ENCODE measurements at places on chromosomes 6 and 20.

- DNase-seq = no peak
Measured at GRCh38 chr20:36563374-36563773, 10.0 kb upstream of the TGIF2 start.

DNA sequence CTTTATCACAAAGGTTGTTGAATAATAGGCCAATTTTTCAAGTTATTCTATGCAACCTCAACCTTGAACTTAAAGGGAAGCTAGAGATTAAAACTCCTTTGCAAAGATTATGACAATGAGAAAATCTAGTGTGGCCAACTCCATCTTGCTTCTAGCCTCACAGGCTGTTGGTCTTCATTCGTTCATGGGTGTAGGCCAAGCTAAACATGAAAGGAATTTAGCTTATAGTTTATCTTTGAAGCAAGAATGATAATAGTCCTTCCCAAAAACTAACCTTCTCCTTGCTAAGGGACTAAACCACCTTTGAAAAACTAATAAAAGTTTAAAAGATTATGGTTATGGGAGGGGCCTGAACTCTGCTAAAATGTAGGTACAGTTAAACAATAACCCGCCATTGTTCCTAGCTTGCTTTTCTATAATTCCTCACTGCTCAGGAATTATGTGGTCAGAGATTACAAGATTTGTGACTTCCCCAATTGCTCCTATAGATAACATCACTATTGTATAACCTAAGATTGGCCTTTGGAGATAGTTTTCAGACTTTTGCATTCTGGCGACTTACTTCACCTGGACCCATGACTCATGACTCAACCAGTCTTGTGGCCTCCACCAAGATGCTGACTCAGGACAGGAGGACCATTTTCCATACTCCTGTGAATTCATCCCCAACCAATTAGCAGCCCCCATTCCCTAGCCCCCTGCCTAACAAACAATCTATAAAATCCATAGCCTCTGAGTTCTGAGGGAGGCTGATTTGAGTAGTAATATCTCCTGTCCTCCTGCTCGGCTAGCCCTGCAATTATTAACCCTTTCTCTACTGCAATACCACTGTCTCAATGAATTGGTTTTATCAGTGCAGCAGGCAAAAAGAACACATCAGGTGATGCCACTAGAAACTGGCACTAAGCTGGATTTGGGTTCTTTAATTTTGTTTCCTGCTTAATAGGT is 154.5 kb downstream of the CD83 start:
- no peak for DNase-seq

DNA sequence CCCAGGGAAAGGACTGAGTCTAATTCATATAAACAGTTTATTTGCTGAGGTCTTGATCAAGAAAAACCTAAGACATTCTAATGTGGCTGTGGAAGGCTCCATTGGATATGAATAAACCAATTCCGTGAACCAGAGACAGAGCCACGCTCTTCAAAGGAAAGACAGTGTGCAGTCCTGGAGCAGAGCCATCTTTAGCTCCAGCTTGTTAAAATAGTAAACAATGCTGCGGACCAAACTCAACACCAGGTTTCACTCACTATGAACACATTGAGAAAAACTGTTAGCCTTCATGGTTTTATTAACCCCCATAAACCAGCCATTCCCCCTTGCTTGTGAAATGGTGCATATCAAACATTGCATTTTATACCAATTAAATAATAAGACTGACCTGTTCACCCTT is 61.9 kb downstream of the COL9A1 start:
- DNase-seq = no peak

GRCh38 chr20:39067526-39068216 is 105.5 kb downstream of the DHX35 start:
- DNase-seq = no peak

GRCh38 chr6:163991321-163991720 is 576.8 kb downstream of the QKI start:
- no peak for DNase-seq

DNA sequence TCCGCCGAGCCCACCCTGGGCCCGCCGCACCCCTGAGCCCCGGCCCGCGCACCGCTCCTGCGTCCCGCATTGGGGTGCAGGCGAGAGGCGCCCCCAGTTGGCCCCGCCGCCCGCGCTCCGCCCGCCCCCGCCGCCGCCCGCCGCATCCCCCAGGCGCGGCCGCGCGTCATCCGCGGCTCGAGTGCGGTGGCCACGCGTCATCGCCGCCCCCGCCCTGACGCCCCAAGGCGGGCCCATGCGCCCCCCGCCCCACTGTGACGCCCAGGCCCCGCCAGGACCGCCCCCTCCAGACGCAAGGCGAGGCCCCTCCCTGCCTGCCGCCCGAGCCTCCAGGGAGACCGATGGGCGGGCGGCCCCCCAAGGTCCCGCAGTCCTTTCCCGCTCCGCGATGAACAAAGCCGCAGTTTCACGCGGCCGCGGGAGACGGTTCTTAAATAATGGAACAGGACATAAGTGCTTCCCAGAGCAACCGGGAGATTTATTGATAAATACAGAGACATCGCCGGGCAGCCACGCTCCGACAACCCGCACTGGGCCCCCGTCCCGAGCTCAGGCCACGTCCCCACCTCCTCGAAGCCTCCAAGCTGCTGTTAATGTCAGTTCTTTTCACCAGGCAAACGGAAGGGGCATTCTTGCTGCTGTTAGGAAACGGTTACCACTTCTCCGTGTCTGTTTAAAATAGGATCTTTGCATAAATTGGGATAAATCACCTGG is at the start of gene ANKRD60:
ANKRD60 (minus strand) TSS at position 170 of the 714 bp plus-strand sequence; CDS start at position 170, 0 bp downstream.
- no peak for DNase-seq

- DNase-seq = no peak
Measured at GRCh38 chr20:19381947-19382346, 169.5 kb downstream of the SLC24A3 start.

GRCh38 chr6:4412077-4412476 is 276.7 kb upstream of the ECI2 start:
- DNase-seq = no peak

DNA sequence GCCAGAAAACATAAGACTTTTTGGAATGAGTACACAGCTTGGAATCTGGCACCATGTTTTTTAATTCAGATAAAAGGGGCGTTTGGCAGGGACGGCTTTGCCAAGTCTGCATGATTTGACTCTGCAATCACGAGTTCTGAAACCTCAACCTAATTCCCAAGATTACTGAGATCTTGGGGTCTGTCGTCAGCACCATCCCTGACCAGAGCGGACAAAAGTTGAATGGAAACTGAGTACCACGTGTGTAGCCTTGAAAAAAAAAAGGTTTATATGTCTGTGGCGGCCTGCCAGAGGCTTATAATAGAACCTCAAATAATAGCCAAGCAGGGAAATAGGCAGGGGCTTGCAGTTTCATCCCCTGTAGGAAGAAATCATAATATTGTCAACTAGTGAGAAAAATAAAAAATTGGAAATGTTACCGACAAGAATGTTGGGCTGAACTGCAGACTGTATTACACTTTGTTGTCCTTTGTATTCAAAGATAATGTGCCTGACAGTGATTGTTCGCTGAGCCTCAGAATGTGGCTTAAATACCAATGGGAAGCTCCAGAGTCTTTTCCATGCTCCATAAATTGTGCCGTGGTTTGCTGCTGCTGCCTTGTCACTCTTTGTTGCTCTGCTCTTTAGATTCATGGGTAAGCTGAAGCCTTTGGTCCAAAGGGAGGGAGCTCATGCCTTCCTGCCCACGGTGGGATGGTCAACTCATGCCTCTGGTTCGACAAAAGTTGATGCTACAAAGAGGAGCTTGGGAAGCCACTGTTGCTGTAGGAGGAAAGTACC is 118.8 kb upstream of the ARID1B start:
- DNase-seq = no peak

DNA sequence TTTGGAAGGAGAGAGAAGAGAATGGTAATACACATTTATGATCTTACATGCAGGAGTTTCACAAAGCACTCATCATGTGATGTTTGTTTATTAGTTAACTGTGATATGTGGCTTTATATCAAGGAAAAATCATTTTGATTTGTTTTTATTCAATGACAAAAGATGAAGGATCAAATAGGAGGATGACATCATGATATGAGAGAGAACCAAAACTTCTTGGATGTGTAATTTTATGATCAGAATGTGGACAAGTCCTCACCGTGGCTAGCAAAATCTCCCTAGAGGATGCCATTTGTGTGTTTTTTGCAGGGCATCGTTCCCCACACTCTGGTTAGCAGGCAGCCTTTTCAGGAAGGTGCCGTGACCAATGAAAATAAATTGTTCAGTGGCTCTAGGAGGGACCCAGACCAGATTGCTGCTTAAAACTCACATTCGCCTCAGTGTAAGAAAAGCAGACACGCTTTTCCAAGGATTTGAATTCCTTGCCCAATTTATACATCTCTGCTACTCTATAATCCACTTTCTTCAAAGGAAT is 552.7 kb downstream of the NKAIN2 start:
- no peak for DNase-seq

DNA sequence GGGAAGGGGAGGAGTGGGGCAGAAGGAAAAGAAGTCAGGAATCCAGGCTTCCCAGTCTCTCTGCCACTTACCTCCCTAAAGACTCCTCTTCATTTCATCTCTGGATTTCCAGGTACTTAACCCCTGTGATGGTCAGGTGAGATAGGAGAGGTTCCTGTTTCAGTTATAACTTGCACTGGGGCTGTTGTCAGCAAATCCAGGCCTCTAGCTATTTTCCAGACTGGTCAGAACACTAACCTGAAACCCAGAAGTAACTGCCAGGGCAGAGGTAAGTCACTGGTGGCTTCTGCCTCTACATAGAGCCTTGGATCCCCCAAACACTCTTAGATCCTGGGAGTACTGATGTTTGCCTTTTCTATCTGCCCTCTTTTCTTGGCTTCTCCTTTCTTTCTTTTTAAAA is 233.5 kb upstream of the TAB2 start:
- no peak for DNase-seq

DNA sequence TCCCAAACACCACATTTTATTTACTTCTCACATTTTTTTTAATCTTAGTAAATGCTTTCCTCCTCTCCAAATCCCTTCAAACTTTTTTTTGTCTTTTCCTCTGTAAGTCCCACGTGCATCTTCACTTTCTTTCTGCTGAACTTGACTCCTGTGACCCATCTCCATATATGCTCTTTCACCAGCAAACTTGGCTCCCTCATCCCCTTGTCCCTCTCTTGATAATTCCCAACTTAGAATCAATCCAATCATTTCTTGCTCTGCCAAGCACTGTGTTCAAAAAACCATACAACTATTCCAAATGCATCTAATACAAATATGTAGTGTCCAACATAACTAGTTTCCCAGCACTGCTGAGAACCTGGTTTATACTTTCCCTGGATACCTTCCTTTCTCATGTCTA is 519.4 kb downstream of the HDGFL1 start:
- DNase-seq = no peak

DNA sequence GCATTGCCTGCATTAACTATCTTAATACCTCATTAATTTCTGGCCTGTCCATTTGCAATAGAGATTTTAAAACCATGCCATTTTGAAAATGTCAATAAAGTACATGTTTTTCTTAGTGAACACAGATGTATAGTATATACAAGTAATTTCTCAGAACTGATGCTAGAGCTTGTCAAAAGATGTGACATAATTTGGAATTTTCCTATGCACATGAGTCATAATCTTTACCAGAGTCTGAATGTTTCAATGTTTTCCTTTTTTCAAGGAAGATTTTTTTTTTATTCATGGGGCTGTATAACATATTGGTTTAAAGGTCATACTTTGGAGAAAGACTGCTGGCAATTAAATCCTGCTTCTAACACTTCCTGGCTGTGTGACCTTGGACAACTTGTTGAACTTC is 1347.5 kb upstream of the ADGRB3 start:
- no peak for DNase-seq

- no peak for DNase-seq
Measured at GRCh38 chr20:34529742-34530141, 13.5 kb downstream of the DYNLRB1 start.

DNA sequence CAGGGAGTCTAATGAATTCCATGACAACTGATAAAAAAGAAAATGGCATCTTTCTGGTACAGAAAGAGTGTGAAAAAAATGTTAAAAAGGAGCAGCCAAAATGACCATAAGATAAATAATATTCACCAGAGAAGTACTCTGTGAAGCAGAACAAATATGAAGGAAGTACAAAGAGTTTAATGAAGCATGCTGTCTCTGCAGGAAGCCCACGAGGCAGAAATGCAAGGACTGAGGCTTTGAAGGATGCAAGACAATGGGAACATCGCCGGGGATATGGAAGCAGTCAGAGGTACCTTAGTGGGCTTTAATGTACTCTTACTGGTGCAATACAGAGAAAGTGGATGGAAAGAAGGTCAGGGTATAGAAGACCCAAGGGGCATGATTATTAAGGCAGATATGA is 50.7 kb downstream of the NOX3 start:
- DNase-seq = no peak

GRCh38 chr6:10386220-10386619 is 28.7 kb downstream of the TFAP2A start:
- no peak for DNase-seq

DNA sequence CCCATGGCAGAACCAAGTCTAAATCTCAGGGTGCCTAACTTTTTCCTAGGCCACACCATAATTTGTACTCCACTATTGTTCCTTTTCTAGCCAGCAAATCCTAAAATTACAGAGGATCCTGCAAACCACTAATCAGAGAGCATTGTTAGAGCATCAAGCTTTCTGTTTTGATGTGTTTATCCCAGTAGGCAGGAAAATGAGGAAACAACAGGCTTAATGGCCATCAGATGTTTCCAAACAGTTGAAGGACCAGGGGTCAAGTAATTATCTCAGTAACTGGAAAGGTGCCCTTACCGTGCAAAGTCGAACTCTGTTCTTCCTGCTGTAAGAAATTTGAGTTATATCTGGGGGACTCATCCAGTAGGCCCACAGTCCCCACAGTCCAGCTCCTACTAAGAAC is 58.7 kb downstream of the RALY start:
- DNase-seq = no peak

DNA sequence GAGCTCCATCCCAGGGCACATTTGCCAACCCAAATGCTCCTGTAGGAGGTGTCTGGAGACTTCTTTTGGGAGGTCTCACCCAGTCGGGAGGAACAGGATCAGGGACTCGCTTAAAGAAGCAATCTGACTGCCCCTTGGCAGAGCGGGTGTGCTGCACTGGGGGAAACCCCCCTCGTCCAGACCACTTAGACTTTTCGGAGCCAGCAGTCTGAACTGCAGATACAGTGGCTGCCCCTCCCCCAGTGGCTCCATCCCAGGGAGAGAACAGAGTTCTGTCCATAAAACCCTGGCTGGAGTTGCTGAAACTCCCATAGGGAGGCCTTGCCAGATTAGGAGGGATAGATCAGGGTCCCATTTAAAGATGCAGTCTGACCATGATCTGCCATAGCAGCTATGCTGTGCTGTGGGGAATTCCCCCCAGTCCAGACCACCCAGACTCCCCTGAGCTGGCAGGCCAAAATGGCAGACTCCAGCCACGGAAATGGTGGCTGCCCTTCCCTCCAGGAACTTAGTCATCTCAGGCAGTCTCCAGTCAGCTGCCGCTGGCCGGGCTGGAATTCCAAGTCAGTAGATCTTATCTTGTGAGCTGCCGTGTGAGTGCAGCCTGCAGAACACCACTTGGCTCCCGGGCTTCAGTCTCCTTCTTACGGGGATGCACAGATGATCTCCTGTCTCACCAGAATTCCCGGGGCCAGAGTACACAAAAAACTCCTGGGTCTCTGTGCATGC is 278.1 kb upstream of the SASH1 start:
- no peak for DNase-seq

Data from GDM1 (cell line).